ENCODE measurements at places on chromosomes 6 and 20.

DNA sequence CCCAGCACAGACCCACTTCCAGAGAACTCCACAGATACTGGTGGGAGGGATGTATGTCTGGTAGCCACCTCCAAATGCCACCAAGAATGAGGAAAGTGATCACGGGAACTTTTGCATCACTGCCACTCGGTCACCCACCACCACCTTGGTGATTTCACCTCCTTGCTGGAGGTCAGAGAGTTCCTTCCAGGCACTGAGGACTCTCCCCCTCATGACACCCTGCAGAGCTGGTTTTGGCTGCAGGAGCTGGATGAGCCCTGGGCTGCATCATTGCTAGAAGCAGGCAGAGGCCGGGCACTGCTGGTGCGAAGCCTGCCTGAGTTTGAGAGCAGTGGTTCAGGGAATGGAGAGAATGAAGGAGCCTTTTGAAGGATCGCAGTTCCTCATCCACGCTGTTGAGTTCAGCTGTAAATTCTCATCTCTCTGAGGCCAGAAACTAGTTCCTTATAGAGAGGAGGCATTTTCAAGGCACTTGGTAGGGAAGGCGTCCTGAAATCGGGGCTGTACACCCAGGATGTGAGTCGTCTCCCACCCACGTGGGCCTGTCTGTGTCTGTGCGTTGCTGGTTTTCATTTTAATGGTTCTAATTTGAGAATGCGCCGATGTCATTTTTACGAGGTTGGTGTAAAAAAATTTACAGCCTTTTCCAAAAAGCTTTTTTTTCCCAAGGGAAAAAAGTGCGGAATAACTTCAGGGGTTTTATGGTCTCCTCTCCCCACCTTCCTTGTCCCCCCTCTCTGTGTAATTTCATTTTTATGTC lies 25.0 kb downstream of the FOXP4 start:
- no peak for DNase-seq

GRCh38 chr6:5583528-5583927 lies 322.2 kb downstream of the FARS2 start:
- no peak for DNase-seq

DNA sequence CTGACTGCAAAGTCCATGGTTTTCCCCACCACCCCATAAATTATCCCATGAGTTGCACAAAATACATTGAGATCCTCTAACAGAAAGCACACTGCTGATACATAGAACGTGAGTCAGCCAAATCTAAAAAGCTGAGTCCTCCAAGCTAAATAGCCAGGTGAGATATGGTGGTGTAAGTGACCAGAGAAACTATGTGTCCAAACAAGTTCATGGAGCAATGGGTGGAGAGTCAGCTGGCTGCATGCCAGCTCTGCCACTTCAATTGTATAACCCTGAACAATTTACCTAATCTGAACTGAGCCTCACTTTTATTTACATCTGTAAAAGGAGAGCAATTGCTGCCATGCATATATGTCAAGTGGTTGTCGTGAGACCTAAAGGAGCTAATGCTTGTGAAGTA lies 9.7 kb downstream of the SNAP25 start:
- no peak for DNase-seq

- no peak for DNase-seq
Measured at GRCh38 chr20:20549704-20550103, 162.7 kb downstream of the RALGAPA2 start.

DNA sequence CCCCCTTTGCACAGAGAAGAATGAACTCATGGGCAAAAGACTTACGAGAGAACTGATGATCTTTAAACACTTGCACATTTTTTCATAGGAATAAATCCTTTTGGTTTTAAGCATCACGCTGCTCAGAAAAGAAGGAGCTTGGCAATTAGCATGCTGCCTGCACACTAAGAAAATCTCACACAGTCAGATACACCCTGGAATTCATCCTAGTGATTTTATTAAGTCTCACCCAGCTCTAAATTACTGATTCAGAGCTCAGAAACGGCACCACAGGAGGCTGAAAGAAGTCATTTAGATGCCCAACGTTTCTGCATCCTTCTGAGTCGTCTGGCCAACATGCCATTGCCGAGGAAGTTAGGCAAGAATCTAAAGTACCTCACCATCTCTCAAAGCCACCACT lies 18.0 kb upstream of the NRSN1 start:
- no peak for DNase-seq

GRCh38 chr6:30707281-30707850 lies 9.7 kb downstream of the MDC1 start:
- DNase-seq = no peak

DNA sequence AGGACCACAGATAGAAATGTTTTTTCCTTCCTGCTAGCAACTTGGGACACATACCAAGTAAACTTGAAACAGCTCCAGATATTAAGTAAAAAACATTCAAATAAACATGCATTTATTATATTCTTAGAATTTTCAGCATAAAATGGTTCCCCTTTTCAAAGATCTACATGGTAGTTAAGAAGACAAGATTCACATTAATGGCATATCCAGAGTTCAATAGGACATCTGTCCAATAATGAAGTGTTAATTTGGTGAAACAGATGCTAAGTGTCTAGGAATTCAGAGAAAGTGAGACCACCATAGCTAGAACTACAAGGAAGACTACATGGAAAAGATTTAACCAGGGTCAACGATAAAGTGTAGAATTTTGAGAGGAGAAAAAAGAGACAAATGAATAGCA lies 184.9 kb downstream of the COL12A1 start:
- DNase-seq = no peak

GRCh38 chr6:56742122-56742791 lies 99.6 kb upstream of the DST start:
- no peak for DNase-seq

DNA sequence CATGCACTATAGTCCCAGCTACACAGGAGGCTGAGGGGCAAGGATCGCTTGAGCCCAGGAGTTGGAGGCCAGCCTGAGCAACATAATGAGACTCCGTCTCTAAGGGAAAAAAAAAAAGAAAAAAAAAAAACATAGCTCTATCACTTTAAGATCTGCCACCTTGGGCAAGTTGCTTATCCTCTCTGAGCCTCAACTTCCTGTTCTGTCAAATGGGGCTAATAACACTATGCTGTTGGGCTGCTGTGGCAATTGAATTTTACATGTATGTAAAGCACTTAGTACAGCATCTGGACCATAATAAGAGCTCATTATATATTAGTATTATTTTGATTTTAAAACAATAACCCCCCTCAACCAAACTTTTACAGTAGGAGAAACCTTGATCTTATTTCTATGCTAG lies 141.5 kb downstream of the ATXN1 start:
- DNase-seq = no peak

GRCh38 chr20:44342248-44342647 lies 5.4 kb downstream of the R3HDML start:
- no peak for DNase-seq

DNA sequence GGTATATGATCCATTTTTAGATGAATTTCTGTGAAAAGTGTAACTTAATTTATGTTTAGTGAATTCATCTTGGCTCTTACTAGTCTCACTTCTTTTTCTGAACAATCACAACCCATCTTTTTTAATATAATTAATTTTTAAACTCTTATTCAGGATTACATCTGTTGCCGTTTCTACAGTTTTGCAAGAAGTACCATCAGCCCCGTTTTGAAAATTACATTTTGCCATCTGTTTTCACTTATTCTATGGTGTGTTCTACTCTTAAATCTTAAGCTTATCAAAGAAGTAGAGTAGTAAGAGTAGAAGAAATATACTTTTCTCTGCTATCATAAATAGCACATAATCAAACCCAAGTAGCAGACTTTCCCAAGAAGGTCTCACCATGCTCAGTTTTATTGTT lies 70.1 kb downstream of the ZNF292 start:
- DNase-seq = no peak

GRCh38 chr6:40900791-40901190 lies 138.2 kb downstream of the UNC5CL start:
- DNase-seq = no peak

- no peak for DNase-seq
Measured at GRCh38 chr6:75213112-75213511, 7.3 kb upstream of the COL12A1 start.

GRCh38 chr6:107237992-107238660 lies 122.8 kb upstream of the BEND3 start:
- no peak for DNase-seq

- DNase-seq = no peak
Measured at GRCh38 chr6:78150425-78150824, 497.6 kb downstream of the MEI4 start.

GRCh38 chr6:138184230-138184629 lies 22.5 kb downstream of the ARFGEF3 start:
- no peak for DNase-seq

DNA sequence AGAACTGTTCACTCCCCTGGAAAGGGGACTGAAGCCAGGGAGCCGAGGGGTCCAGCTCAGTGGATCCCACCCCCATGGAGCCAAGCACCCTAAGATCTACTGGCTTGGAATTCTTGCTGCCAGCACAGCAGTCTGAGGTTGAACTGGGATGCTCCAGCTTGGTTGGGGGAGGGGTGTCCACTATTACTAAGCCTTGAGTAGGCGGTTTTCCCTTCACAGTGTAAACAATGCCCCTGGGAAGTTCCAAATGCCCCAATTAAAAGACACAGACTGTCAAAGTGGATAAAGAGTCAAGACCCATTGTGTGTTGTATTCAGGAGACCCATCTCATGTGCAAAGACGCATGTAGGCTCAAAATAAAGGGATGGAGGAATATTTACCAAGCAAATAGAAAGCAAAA lies 150.2 kb downstream of the LPA start:
- DNase-seq = no peak

Data from activated naive CD8-positive, alpha-beta T cell treated with anti-CD3 and anti-CD28 coated beads, Interleukin-2, amount 50 U/mL, for 16 hours (primary cell).